ENCODE measurements at places on chromosomes 3 and 15.

GRCh38 chr15:63038926-63039673, 3.4 kb upstream of the TPM1 start:
- no peak for DNase-seq

DNA sequence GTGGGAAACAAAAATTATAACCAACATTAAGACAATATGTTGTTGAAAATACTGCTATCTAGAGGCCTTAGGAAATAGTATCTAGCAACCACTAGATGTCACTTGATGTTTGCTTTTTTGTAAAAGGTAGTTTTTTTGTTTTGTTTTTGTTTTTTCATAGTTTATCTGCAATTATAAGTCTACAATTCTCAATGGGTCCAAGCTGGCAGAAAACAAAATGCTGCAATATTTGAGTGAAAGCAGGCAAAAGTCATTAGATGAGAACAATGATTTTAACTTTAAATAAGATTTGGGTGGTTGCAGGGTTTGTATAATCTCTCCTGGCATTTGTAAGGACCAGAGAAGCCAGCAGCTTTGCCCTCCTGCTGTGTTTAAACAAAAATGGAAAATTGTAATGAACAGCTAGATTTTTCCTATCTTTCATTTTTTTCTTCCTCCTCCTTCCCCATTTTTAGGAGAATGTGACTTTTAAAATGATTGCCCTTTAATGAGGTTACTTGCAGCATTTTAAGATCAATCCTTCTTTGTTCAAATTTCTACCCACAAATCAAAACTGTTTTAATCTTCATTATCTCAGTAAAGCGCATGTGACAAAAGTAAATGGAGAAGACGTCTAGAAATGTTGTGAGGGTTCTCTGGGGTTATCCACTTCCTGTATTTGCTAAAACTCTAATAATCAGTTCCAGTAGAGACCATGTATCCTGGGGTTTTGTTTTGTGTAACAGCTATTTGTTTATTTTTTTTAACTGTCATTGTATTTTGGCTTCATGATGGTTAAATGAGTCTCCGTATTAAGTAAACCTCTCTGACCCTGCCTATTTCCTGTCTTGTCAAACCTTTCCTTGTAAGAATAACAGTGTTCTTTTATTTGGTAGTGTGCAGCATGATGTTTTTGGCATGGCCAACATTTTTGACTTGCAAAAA, 27.3 kb downstream of the DUT start:
- no peak for DNase-seq

DNA sequence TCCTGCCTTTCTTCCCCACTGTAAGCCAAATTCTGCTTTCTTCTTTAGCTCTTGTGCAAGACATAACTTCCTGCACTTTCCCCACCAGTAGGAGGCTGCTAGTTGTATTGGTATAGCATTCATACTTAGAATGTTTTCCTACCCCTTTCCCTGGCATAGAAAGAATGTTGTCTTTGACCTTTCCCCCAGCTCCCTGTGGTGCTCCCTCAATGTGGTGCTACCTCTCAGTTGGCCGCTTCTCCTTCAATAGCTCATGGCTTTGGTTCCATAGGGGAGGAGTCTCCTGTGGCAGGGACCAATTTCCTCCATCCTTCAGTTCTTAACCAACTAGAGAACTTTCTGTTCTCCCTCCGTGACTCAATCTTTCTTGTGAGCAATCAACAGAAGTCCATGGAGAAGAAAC, 67.5 kb upstream of the AKAP13 start:
- no peak for DNase-seq

GRCh38 chr3:39102504-39103323, 4.7 kb downstream of the GORASP1 start:
- DNase-seq = no peak

Data from CD4-positive, alpha-beta T cell treated with Interleukin-1 beta for 1 hour (primary cell).